ENCODE measurements at places on chromosomes 1 and 21.

- DNase-seq = no peak
Observed at GRCh38 chr1:232995189-232995588, 44.8 kb downstream of the NTPCR start.

GRCh38 chr1:117128323-117129079, 7.0 kb upstream of the TRIM45 start:
- peak; percentile 35 for DNase-seq

DNA sequence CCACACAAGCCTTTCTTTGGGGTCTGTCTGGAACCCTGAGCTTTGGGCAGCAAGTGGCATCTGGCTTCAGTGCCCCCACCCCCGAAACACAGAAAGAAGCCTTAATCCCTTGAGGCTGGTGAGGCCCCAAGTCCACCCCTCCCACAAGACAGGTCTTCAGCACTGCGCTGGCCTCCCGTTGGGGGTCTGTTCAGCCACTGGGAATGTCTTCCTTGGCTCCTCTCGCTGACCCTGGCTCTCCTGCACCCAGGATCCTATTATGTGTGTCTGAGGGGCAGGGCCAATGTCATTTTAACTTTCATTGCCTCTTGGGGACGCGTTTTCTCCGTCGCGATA, 26.9 kb downstream of the ATP8B2 start:
- DNase-seq = no peak

- DNase-seq = peak; percentile 14
Observed at GRCh38 chr1:155195201-155196102, 12.2 kb downstream of the THBS3 start.

GRCh38 chr1:7013833-7014639, 228.8 kb downstream of the CAMTA1 start:
- no peak for DNase-seq

DNA sequence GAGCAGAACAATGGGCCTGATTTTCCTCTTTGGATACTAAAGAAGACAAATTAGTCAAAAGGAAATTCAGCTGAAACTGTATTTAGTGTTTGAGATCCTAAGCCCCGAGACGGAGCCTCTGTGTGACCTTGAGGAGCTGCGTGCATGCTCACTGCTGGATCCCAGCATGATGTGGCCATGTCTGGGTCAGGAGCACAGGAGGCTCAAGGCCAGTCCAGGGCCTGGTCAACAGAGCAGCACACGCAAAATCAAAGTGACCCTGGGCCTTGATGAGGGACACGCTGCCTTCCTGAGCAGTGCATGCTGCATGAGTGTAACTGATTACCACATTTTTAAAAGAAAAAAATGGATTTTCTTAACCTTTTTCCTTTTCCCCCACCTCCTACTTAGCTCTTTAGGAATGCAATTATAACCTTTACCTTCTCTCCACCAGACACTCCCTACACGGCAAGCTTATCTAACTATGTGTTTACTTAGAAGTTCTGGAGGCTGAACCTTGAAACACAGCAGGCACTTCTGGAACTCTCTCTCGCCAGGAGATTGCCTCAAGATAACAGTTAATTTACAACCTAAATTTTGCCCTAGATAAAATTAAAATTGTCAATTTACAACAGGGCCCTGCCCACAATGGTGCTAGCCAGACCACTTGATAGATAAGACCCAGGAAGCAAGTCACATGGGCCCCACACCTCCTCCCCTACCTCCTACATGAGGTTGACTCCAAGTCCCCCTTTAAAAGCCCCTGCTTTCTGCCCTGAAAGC, 144.6 kb downstream of the LRIG2 start:
- no peak for DNase-seq
